NCI-H1436 (cell line): ENCODE measurements at places on chromosomes 5 and 9.

- DNase-seq = no peak
Observed at GRCh38 chr9:86655147-86655546, 292.2 kb downstream of the GAS1 start.

DNA sequence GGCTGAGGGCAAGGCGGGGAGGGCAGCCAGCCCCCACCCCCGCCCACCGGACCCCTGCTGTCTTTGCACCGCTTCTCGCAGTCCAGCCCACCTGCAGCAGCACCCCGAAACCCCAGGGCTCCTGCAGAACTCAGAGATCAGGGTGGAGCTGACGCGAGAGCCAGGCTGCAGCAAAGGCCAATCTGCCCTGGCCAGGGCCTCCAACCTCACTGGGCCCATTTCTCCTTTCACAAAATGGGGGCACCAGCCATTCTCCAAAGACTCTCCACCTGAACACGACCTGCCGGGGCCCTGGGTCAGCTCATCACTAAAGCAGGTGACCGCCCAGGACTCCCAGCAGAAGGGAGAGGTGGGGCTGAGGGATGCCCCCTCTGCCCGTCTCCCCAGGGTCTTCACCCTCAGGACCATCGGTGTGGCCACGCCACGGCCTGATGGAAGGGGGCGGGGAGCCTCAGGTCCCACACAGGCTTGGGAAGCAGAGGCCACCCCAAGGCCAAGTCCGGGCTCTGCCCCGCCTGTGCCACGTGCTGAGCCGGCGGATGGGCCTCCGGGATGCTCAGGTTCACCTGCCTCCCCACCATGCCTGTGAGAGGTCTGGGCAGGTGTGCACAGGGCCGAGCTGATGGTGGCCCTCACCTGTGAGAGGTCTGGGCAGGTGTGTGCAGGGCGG is 13.1 kb downstream of the NACC2 start:
- DNase-seq = no peak

DNA sequence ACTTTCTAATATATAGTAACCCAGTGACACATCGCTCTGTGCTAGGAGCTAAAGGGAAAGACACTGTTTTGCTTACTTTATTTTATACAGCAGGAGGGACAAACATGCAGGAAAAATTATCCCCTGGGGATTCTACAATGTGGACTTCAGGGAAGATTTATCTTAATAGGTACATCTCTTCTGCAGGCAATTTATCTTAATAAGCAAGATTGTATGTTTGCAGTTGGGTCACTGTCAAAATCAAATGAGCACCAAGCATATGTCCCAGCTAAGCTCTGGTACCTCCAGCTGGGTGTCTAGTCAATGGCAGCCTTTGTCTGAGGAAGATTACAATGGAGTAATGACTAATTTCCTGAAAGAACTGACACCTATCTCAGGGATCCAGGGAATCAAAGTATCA is 309.9 kb upstream of the PANK3 start:
- no peak for DNase-seq

DNA sequence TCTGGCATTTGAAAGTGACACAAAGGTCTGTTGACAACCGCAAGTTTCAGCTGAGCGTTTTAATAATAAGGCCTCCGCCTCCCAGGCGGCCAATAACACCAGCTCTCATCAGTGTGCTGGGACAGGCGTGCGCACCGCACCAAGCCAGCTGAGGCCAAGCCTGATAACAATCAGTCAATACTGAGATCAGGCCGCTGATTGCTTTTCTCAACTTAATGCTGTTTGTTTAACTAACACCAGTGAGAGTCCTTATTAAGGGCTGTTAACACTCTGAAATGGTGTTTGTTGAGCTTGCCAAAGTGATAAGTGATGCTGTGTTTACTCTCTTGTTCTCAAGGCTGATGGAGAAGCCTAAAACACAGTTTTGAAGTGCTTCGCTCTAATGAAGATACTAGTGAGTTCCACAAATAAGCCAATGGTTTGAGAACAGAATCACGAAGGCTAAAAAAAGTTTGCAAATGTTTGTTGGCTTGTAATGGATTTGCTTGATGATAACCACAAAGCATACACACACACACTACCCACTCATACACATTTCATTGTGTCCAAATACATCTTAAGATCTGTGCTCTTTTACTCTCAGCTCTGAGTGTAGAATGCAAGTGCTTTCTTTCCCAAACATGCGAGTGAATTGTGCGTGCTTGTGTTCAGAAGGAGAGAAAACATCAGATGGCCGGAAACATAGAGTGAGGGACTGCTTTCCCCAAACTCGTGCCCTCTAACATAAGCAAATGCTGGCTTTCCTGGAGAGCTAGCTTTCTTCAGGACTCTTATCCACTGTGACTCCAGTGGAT is 330.4 kb upstream of the KLF4 start:
- DNase-seq = peak; percentile 85

GRCh38 chr5:22649074-22649473 is 204.1 kb downstream of the CDH12 start:
- no peak for DNase-seq

- DNase-seq = no peak
Observed at GRCh38 chr5:181119105-181119504, 11.9 kb downstream of the OR2V1 start.
